ENCODE measurements at places on chromosomes 4 and X.

DNA sequence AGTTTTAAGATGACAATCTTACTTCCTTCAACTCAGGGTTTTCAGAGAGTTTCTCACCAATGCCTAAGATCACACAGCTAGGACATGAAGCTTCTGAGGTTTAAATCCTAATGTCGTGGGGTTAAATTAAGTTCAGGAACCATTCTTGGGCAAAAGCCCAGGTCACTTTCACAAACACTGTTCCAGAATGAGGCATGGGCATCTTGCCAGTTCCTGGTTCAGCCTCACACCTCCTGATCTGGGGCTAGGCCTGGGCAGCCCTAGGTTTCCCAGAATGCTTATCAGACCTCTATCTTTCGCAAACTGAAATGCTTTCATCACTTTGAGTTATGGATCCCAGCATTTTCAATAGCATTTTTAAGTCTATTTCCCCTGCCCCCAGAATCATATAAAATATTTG, 224.8 kb upstream of the EDA2R start:
- no peak for DNase-seq

GRCh38 chr4:56650262-56651055, 30.6 kb downstream of the HOPX start:
- no peak for DNase-seq

- no peak for DNase-seq
Measured at GRCh38 chrX:2474280-2474962, 26.4 kb downstream of the DHRSX start.

- no peak for DNase-seq
Measured at GRCh38 chr4:94635177-94635576, 122.6 kb upstream of the BMPR1B start.

- DNase-seq: no peak
Measured at GRCh38 chr4:4752576-4753401, 106.7 kb upstream of the MSX1 start.

GRCh38 chr4:71498002-71498401, 159.2 kb downstream of the SLC4A4 start:
- DNase-seq: no peak

GRCh38 chr4:149211876-149212275, 603.8 kb downstream of the IQCM start:
- no peak for DNase-seq

- DNase-seq: no peak
Measured at GRCh38 chr4:169117591-169118081, 107.6 kb upstream of the CBR4 start.

DNA sequence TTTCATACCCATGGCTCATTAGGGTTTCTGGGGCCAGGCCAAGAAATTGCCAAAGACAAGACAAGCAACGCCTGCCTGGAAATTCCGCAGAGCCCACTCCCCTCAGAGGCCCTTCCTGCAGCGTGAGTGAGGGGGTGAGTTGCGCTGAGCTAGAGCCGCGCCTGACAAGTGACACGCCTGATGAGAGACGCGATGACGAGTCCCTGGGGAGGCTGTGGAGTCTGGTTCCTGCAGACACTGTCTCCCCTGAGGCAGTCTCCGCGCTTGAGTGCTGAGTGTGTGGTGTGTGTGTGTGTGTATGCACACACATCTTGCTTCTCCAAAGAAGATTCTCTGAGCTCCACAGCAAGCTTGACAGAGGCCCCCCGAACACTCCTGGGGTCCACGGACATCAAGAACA, 269.8 kb downstream of the BCOR start:
- DNase-seq: no peak

DNA sequence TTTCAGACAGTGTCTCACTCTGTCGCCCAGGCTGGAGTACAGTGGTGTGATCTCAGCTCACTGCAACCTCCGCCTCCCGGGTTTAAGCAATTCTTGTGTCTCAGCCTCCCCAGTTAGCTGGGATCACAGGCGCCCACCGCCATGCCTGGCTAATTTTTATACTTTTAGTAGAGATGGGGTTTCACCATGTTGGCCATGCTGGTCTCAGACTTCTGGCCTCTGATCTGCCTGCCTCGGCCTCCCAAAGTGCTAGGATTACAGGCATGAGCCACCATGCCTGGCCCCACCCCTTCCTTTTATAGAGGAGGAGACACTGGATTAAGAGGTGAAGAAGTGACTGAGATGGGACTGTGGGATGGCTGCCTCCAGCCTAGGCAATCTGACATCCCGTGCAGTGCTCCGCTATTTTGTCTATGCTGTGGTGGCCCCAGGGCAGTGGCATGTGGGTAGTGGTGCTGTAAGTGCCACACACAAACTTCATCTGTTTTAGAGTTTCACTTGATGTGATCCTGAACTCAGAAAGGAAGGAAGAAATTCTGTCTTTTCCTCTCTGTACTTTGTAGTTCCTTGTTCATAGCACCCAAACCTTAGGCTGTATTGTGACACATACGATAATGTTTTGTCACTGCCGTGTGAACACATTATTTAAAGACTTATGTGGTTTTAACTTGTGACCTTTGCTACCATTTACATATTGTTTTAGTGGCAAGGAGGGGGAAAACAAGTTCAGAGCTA, 48.9 kb downstream of the FNIP2 start:
- DNase-seq: peak; percentile 68

GRCh38 chr4:82282875-82283274, 90.9 kb downstream of the HNRNPD start:
- DNase-seq: no peak

- DNase-seq: no peak
Measured at GRCh38 chrX:150164971-150165600, 198.0 kb upstream of the MAMLD1 start.

DNA sequence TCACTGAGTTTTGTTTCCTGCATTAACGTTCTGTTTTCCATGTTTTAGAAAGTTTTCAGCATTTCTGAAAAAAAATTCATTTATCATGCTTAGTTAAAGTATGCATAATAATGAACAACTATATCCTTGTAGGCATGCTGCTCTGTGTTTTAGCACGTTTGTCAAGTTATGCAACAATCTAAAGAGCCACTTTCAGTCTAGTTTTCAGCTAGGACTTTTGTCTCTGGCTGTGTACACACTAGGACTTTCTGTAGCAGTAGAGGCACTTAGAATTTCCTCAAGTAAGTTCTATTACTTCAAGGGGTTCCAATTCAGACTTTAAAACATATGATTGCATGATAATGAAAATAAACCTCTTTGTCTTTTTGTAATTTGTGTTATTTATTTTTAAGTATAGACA, 12.4 kb downstream of the DCAF8L1 start:
- peak; percentile 1 for DNase-seq

DNA sequence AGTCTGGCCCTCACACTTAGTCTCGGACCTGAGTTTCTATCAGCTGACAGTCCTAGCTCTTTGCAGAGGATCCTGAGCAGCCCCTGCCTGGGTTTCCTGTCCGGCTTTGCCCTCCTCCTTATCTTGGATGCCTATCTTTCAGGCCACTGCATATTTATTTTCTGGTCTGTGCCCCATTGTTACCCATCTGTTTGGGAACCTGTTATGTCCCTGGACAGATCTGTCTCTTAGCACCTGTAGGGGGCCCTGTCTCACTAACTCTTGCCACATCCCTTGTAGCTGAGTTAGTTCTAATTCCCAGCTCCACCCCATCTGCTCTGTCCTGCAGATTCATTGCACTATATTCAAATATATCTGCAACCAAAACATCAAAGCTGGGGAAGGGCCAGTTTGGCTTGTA, 514.9 kb upstream of the LCORL start:
- DNase-seq: no peak

GRCh38 chrX:16664626-16665025, 14.7 kb downstream of the S100G start:
- peak; percentile 1 for DNase-seq

GRCh38 chr4:83503974-83504373, 19.1 kb upstream of the ABRAXAS1 start:
- DNase-seq: no peak

- DNase-seq: no peak
Measured at GRCh38 chr4:147576084-147576483, 41.1 kb upstream of the TMEM184C start.

- DNase-seq: no peak
Measured at GRCh38 chr4:10343656-10344055, 113.6 kb downstream of the ZNF518B start.

GRCh38 chr4:15270201-15270600, 157.6 kb upstream of the C1QTNF7 start:
- no peak for DNase-seq

- DNase-seq: no peak
Measured at GRCh38 chr4:37909332-37910090, 18.6 kb downstream of the TBC1D1 start.

GRCh38 chr4:129264008-129264657, 168.2 kb downstream of the C4orf33 start:
- peak; percentile 51 for DNase-seq

DNA sequence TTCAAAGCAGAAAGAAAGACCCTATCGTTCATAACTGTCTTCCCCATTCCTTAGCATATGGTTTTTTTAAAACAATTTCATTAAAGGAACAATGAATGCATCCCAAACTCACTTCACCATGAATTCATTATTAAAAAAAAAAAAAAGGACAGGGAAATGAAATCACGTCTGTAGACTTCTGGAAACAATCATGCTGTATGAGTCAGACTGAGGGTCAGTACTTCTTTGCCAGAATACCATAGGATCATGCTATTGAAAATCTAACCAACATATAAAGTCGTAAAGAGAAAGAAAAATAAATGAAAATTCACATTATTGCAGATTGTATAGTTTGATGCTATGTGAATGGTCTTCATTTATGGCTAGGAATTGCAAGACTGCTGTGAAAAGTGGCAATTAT, 144.4 kb downstream of the PCDH18 start:
- DNase-seq: no peak

GRCh38 chr4:48180234-48180633, 46.2 kb upstream of the TXK start:
- no peak for DNase-seq

DNA sequence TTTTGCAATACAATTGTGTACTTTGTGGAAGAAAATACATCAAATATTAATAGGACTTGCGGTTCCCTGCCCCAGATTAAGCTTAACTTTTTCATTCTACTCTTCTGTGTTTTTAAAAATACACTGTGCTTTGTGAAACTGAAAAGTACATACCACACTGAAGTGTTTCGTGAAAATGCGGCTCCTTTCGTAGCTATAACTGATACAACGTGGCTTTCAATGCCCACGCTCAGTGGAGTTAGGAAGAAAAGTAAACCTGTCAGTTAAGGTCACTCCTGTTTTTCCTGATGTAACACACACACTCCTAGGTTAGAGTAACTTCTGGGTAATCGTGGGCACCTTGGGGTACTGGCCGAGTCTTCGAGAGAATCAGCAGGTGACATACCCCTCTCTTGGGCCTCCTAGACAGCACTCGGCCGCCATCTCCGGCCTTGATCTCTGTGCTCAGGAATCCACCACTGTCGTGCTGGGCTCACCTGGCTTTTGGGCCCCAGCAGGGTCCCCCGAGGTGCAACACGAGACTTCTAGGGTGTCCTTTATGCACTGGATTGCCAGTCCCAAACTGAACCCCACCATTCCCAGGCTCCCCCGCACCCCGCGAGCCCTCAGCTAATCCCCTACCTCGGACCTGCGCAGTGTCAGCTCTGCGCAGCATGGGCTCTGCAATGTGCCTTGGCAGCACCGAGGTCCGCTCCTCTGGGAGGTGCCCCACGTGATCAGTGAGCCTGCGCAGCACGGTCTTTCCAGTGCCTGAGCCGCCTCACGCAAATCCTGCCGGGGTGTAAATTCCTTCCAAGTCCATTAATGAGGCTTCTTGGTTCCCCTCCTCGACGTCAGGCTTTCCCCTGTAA, 162.6 kb upstream of the INTU start:
- no peak for DNase-seq

GRCh38 chr4:6198768-6199421, 1.5 kb downstream of the JAKMIP1 start:
- DNase-seq: no peak

DNA sequence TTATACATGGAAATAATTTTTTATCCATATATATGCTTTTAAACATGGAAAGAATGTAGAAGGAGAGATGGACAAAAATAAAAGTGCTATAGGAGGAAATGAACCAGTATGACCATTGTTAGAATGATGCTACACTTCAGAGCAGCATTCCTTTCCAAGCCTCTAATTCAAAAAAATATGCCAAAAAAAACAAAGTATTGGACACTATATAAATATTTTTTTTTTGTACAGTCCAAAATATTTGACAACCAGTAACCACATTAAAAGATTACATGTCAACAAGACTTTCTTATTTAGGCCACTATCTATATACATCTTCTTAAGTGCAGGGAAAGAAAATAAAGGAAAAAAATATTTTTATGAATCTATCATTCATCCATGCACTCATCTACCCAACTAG, 198.6 kb downstream of the LRBA start:
- no peak for DNase-seq

- no peak for DNase-seq
Measured at GRCh38 chr4:62717154-62717553, 1517.0 kb downstream of the ADGRL3 start.

Measured in OCI-M1 (cell line).